ENCODE measurements at places on chromosomes 3 and 15.

DNA sequence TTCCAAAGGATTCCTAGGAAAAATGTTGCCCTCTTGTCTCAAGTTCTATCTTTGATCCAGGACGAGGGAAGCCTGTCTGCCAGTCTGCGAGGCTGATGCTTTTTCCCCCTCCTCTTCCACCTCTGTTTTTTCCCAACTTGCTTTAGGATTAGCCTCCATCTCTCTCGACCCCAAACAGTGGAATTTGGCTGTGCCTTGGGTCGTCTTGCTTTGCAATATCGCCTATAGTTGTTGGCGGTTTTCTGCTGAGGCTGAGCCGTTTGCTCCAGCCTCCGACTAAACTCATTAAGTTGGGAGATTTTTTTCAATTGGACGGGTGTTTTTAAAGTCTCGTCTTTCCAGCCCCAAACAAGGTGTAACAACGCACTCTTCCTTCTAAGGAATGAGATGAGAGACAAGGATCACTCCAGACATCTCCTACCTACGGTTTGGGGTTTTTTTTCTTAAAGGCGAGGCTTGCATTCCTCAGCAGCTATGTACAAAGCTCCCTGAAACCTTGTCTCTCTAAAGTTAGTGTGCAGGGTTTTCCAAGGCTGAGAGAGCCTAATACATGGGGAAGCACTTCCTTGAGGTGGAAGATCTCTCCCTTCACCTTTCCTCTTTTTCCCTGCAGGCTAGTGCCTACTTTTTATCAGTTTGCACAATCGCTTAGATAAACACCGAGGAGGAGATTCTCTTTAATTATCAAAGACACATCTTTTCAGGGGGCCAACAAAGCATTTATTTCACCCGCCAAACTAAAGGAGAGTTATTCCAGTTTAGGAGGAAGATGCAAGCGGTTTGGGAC lies 4.8 kb upstream of the NR2F2 start:
- no peak for DNase-seq

DNA sequence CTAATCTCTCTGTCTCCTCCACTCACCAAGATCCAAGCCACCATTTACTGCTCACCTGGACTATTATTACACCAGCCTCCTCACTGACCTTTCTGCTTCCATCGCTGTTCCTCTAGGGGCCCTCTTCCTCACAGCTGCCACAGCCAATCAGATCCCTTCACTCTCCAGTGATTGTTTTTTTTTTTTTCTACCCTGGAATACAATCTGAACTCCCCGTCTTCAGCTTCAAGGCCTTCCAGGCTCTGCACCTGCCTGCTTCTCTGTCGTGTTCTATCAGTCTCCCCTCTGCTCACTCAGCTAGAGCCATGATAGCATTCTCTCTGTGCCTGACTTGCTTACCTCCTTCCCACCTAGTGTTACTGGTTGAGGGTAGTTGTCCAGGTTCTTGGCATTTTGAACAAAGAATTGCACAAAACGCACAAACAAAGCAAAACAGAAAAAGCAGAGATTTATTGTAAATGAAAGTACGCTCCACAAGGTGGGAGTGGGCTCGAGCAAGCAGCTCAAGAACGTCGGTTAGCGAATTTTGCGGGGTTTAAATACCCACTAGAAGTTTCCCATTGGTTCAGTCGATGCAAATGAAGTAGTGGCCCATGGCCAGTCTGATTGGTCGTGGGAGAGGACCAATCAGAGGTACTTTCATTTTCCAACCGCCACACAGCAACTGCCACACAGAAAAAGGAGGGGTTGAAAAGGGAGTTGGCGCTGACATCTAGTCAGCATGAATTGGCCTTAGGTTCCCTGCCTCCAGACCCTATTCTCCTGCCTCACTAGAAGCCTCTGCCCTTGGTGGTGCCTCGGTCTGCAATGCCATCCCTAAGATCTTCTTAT lies 188.9 kb downstream of the TLE3 start:
- no peak for DNase-seq

GRCh38 chr3:127045435-127046045 lies 62.6 kb downstream of the PLXNA1 start:
- no peak for DNase-seq

DNA sequence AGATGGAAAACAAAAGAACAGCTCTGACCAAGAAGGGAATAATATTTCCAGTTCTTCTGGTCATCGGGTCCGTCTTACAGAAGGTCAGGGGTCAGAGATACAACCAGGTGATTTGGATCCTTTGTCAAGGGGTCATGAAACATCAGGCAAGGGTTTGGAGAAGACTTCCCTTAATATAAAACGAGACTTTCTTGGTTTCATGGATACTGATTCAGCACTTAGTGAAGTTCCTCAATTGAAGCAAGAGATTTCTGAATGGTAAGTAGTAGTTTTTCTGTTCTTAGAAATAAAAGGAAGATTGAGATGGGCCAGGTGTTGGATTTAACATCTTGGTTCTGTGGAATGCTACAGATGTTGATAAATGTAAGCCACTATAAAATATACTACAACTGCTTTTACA lies 9.5 kb downstream of the MGA start:
- DNase-seq: no peak

DNA sequence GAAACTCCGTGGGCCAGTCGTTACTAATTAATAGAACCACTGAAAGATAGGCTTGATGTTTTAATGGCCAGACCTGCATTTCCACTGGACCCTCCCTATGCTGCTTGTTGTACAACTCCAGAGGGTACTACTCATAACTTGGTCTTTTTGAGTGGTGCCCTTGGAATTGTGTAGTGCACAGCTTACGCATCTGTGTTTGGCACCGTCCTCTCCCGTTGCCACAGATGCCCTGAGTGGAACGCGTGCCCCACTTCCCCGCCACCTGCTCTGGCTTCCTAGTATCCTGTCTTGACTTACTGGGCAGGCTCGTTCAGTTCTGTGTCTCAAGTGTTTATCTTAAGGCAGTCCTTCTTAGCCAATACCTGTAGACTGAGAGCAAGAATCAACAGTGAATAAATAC lies 78.7 kb downstream of the USP13 start:
- no peak for DNase-seq

- no peak for DNase-seq
Measured at GRCh38 chr3:72296477-72297111, 511.6 kb upstream of the PROK2 start.

GRCh38 chr3:126798521-126798920 lies 94.5 kb downstream of the CHCHD6 start:
- DNase-seq: no peak

- DNase-seq: peak; percentile 98
Measured at GRCh38 chr3:127524296-127524896, 66.1 kb downstream of the TPRA1 start.

GRCh38 chr3:143216709-143217182 lies 97.2 kb downstream of the CHST2 start:
- no peak for DNase-seq

DNA sequence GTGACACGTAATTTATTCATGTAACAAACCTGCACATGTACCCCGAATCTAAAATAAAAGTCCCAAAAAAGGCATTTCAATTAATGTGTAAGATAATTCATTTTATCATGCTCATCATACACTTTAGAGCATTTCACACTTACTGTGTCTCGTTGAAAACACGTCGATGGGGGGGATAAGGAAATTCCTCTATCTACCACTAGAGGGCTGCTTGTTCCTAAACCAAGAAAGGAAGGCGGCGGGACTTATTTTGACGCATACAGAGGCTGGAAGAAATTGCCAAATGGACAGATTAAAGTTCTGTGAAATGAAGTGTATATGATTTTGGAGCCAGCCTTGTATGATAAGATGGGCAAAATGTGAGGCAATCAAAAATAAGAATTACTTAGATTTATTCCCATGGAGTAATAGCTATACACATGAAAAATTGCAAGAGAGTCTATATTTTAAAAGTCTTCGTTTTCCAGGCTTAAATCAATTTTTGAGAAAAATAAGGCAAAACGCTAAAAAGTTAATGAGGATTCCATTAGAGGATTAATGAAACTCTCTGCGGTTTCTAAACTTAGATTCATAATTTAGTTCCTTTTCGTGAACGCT lies 346.8 kb downstream of the CNTN3 start:
- peak; percentile 2 for DNase-seq

DNA sequence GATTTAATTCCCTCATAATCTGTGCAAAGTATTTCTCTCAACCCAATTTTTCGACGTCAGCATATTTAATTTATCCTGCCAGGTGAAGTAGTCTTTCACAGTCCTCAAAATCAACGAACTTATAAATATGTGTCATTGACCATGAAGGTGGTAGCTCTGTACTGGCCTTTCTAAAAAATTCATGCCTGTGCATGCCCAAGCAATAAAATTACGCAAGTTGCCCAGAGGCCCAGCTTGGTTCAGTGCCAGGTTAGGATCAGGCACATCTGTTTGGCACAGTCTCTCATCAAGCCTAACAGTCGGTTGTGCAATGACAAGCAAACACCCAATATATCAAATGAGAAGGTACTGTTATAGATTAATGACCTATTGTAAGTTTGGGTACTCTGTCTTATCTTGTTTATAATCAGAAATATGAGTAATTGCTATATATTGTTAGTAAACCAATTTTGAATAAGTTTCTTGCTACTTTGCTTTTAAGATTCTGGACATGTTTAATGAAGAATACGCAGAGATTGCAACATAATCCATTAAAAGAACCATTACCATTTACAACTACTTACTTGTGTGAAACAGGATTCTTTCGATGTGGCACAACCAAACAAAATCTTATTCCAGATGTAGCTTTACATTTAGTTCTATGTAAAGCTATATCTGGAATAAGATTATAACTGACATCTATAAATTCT lies 159.0 kb upstream of the IL12A start:
- peak; percentile 92 for DNase-seq

DNA sequence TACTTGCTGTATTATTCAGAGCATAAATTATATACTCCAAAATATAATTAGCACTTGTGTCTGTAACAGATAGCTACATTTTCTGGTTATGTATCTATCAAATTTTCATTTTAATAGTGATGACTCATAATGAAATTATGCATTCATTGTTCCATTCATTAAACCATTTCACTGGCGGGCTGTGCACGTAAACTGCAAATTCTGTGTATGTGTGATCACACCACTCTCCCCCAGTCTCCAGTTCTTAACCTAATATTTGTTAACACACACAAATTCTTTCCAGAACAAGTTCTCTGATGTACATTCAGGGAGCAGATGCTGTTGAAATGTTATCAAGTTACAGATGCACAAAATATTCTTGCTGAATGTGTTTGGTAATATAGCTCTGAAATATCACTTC lies 3.8 kb upstream of the KCNMB2 start:
- DNase-seq: peak; percentile 26

GRCh38 chr15:39599871-39600270 lies 19.0 kb downstream of the THBS1 start:
- DNase-seq: no peak

GRCh38 chr15:25894371-25894902 lies 31.3 kb upstream of the ATP10A start:
- no peak for DNase-seq

DNA sequence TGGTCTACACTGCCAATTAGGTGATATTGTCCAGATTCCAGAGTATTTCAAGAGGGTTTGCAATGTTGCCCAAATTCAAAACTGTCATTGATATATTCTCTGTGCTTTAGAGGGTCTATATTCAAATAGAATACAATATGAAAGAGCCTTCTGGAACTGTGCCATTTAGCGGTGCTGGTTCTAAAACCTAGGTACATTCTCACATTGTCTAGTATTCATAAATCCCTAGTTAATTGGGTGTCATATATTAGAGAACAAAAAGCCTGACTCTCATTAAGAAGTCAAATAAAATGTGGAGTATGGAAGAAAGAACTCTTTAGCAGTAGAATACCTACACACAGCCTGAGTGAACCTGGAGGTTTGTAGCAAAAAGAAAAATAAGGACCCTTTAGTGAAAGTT lies 447.9 kb downstream of the CNTN6 start:
- DNase-seq: no peak

- DNase-seq: no peak
Measured at GRCh38 chr3:47004369-47005211, 25.1 kb downstream of the NBEAL2 start.

- no peak for DNase-seq
Measured at GRCh38 chr15:63075015-63075983, 32.8 kb downstream of the TPM1 start.

GRCh38 chr15:31381801-31382712 lies 55.4 kb downstream of the KLF13 start:
- no peak for DNase-seq

DNA sequence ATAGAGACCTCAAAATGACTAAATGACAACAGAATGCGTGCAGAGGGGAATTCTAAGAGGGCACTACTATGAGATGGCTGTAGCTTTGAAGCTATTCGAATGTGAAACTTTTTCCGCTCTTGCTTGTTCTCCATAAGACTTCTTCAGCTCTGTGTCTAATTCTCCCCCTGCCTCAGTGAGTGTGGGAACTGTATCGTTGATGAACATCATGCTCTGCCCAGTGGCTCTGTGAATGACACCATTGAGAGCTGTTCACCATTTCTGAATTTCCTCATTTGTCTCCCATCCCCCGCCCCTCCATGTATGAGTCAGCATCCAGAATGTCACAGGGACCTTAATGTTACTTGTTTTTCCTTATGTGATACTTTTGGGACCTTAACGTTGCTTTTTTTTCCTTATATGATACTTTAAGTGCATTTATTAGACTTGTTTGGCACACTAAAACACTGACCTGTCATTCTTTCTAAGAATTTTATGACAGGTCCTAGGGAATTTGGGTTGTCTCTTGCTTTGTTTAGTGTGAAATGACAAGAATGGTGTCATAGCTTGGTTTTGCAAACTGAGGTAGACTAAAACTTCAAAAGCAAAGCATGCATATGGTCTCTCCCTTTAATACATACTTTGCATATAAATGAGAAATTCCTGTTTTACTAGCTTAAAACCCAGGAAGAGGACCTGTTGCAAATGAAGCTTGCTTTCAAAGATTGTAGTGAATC lies 99.6 kb downstream of the FNDC3B start:
- no peak for DNase-seq

DNA sequence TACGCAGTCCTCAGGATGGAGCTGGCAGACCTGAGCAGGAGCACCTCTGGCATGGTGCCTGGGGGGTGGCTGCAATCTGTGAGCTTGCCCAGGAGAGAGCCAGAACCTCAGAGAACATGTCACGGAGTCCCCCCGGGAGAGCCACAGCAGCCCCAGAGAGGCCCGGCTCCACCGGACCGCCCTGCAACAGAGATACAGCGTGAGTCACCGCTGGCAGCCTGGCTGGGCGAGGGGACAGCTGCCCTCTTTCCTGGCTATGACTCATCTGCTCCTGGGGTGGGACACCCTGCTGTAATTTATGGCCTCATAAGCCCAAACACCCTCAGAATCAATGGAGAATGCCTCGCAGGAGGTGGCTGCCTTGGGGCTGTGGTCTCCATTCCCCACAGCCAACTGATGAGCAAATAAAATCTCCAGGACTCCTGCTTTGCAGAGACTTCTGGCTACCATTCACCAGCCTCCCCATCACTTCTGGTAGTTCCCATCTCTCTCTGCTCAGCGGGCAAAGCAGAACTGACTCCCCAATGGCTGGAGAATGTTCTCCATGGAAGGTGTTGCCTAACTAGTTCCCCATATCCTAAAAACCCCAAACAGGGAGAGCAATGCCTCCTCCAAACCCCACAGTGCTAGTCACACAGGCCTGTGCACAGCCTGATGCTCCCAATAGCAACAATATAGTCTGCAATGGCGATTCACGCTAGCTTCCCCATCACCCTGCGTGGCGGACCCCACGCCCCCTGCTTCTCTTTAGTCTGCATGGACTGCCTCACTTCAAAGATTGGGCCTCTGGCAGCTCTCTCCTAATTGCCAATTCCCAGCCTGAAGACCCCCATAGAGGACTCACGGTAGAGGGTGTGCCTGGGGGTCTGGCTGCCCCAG lies 21.6 kb downstream of the ACSBG1 start:
- peak; percentile 86 for DNase-seq

GRCh38 chr3:185734725-185735096 lies 90.1 kb downstream of the IGF2BP2 start:
- no peak for DNase-seq

GRCh38 chr15:68802373-68802772 lies 18.3 kb downstream of the ANP32A start:
- no peak for DNase-seq
